ENCODE measurements at places on chromosomes 6 and 20. TPM values are rescaled to one million over a fixed set of nuclear protein-coding genes. Genes with fewer than 3 reads are reported as not detected.

DNA sequence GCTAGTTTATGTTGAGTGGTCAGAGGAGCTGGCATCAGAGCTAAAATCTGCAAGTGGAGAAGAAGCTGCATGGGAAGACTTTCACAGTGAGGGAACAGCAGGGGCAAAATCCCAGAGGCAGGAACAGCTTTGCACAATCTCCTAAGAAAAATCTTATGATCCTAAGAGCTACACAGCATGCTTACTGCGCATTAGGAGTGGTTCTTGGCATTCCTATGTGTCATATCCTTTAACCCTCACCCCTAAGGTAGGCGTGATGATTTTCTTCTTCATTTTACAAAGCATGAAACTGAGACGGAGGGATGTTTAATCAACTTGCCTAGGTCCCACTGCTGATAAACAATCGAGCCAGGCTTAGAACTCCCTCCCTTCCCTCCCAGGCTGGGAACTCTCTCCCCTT, 313.6 kb upstream of the SULF2 start:
- DNase-seq: no peak
- H3K27ac ChIP-seq: no peak overlapping the region
- H3K36me3 ChIP-seq: no peaks in the 10 kb centered on the region
- no peaks in the 10 kb centered on the region for H3K4me1 ChIP-seq
- H3K27me3 ChIP-seq: no peaks in the 10 kb centered on the region

GRCh38 chr20:7358670-7359069, 581.6 kb downstream of the HAO1 start:
- no peak overlapping the region for H3K27ac ChIP-seq

GRCh38 chr20:50460608-50461267, 49.4 kb upstream of the PTPN1 start:
- DNase-seq: peak; percentile 92
- H3K27me3 ChIP-seq: no peaks in the 10 kb centered on the region
- H3K4me3 ChIP-seq: no peak overlapping the region
- H3K4me1 ChIP-seq: no peaks in the 10 kb centered on the region
- no peak overlapping the region for H3K27ac ChIP-seq

GRCh38 chr6:139161169-139161568, 26.3 kb downstream of the HECA start:
- H3K27ac ChIP-seq: no peak overlapping the region
- H3K36me3 ChIP-seq: peaks cover under 1% of the 10 kb centered on the region
- H3K4me3 ChIP-seq: no peak overlapping the region
- DNase-seq: no peak
- no peaks in the 10 kb centered on the region for H3K27me3 ChIP-seq

GRCh38 chr6:80165143-80165542, 58.7 kb downstream of the BCKDHB start:
- H3K4me1 ChIP-seq: no peaks in the 10 kb centered on the region
- no peak overlapping the region for H3K27ac ChIP-seq
- H3K27me3 ChIP-seq: no peaks in the 10 kb centered on the region
- DNase-seq: no peak

- no peaks in the 10 kb centered on the region for H3K4me1 ChIP-seq
- DNase-seq: no peak
- no peaks in the 10 kb centered on the region for H3K36me3 ChIP-seq
- no peak overlapping the region for H3K27ac ChIP-seq
- H3K27me3 ChIP-seq: no peaks in the 10 kb centered on the region
Observed at GRCh38 chr20:9711872-9712271, 127.0 kb downstream of the PAK5 start.

GRCh38 chr6:136568129-136568528, 17.9 kb upstream of the MAP7 start:
- H3K36me3 ChIP-seq: peaks cover 3% of the 10 kb centered on the region
- H3K27ac ChIP-seq: no peak overlapping the region
- DNase-seq: no peak
- no peaks in the 10 kb centered on the region for H3K4me1 ChIP-seq
- no peaks in the 10 kb centered on the region for H3K27me3 ChIP-seq

GRCh38 chr6:41161851-41162552, 914 bp downstream of the TREM2 start:
- no peak overlapping the region for H3K27ac ChIP-seq
- H3K4me3 ChIP-seq: no peak overlapping the region
- no peaks in the 10 kb centered on the region for H3K36me3 ChIP-seq
- H3K27me3 ChIP-seq: no peaks in the 10 kb centered on the region

DNA sequence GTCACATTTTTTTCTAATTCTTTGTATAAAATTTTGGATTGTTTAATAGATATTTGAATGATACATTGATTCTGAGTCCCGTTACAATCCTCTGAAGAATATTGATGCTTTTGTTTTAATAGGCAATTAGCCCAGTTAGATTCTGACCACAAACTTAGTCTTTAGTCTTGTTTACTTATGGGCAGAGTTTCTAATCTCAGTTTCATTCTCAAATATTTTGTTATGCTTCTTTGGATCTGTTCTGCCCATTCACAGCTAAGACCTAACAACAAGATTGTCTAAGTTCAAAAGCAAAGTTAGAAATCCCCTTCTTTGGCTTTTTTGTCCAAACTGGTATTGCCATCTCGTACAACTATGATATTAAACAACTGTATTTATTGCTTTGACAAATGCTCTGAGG, 58.0 kb downstream of the TBXT start:
- DNase-seq: no peak
- H3K27me3 ChIP-seq: no peaks in the 10 kb centered on the region
- no peak overlapping the region for H3K27ac ChIP-seq
- no peaks in the 10 kb centered on the region for H3K4me1 ChIP-seq
- no peak overlapping the region for H3K4me3 ChIP-seq

DNA sequence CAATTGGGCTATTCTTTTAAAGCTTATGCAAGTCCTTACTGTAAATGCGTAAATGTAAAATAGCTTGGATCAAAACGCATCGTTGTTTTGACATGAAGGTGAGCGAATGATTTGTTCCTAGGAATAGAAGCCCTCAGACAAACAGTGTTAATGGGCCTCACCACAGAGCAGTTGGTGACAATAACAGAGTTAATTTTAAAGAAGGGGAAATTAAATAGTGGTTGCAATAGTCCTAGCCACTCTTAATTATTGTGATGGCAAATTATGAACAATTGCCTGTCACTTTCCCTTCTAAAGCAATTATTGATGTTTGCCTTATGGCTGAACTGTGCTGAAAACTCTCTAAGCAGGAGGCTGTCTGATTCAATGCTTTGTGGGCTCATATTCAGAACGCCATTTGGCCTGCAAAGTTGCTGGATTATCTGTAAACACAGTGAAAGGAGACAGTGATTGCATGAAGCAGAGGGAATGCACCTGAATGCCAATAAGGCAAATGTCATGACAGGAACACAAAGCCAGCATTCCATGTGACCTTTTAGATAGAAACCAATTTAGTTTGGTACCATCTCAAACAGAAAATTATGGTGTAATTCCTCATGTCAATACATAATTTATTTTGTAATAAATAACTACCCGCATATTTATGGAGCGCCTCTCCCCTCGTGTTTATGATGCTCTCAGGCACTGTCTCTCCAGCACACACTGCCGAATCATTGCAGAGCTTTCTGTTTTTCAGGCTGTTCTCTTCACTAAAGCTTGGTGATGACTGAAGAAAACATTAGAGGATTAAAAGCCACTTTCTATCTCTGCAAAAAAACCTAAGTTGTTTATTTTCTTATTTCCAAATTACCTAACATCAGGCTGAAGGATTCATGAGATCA, 387.5 kb downstream of the HACE1 start:
- no peaks in the 10 kb centered on the region for H3K36me3 ChIP-seq
- no peaks in the 10 kb centered on the region for H3K27me3 ChIP-seq
- no peak for DNase-seq
- H3K4me1 ChIP-seq: no peaks in the 10 kb centered on the region
- H3K4me3 ChIP-seq: no peak overlapping the region

- no peak overlapping the region for H3K4me3 ChIP-seq
- H3K27ac ChIP-seq: no peak overlapping the region
- H3K4me1 ChIP-seq: no peaks in the 10 kb centered on the region
- DNase-seq: no peak
Observed at GRCh38 chr6:85756982-85757381, 114.3 kb upstream of the SYNCRIP start.

Gene CCM2L
- total RNA-seq: 7.4 TPM

Gene DEFB112
- not detected for total RNA-seq

Gene OR12D3
- not detected for total RNA-seq

Gene FAM162B
- total RNA-seq: 6.2 TPM

All from aorta (tissue), 5 donors.